Kidney epithelial cell (primary cell): ENCODE measurements at places on chromosomes 12 and 14.

DNA sequence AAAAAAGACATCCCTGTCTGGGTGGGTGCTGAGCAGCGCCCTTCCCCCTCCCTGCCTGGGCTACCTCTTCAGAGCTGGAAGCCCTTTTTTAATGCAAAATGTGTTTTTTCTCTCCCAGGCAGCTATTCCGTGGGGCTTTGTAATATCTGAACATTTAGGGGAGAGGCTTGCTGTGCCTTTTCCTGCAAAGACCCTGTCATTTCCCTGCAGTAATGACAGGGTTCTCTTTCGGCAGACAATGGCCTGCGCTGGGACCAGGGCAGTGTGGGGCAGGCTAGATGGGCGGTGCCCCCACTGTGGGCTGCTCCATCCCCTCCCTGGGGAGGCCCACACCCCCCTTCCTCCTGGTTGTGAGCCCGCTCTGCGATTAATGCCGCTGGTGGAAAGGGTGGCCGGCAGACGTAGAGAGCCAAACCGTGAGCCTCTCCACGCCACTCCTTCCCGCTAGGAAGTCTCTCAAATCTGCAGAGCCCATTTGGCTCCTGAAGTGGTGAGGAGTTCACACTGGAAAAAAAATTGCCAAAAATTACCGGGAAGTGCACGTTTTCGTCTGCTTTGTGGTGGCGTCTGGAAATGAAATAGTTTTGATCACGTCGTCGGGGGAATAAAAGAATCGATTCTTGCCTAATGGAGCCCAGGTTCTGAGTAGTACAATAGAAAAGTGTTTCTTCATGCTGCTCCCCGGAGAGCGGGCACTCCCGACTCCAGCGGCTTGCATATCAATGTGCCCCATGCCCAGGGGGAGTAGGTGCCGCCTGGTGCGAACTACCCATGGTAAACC, 31.5 kb downstream of the KIF26A start:
- no peak for DNase-seq

GRCh38 chr14:35878272-35879150, 52.4 kb downstream of the BRMS1L start:
- DNase-seq = peak; percentile 58

DNA sequence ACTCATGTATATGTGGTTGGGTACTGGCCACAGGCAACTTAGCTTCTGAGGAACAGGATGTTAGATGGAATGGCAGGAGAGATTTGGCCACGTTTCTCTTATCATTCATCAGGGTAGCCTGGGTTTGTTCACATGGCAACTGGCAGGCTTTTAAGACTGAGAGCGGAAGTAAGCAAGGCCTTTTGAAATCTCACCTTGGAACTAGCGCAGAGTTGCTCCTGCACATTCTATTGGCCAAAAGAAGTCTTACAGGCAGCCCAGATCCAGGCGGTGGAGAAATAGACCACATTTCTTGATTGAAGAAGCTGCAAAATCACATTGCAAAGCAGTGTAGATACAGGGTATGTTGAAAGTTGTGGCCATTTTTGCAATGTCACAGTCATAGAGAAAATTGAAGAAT, 3.7 kb downstream of the CLEC4A start:
- no peak for DNase-seq

DNA sequence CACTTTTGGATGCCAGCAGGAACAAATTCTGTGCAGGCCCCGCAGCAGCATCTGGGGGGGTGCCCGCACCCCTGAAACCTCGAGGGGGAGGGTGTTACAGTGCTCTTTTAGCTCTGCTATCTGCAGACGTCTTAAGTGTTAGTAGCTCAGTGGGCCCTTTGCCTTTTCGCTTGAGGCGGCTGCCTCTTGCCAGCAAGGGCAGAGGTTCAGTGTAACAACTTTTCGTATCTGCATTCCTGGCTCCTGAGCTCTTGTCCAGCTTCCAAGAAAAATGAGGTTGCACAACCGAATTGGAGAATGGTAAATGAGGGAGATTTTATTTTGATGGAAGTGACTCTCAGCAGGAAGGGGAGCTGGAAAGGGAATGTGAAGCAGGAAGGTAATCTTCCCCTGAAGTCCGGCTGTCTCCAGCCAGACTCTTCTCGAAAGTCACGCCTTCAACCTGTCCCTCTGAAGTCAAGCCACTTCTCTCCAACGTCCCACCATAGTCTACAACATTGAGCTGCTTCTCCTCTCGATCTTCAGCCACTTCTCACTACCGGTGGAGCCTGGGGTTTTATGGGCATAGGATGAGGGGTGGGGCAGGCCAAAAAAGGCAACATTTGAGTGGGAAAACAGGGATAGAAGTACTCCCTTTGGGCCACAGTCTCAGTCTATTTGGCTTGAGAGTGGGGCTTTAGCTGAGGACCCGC, 17.8 kb downstream of the TAS2R50 start:
- no peak for DNase-seq

DNA sequence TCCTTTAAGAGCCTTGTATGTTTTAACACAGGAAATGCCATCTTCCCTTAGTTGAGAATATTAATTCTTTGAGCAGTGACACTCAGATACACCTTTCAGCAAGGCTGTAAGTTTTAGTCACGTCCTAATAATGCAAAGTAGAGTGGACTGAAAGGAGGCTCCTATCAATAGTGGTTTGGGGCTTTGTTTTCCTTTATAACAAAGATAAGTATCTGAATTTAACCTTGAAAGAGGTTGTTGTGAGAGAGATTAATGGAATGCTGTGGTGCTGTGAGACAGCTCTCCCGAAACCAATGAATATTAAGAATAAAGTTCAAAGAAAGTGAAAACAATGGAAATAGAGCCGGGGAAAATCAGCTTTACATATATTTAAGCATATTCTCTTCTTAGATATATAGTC, 259.6 kb downstream of the ERC1 start:
- DNase-seq = no peak

- DNase-seq = no peak
Observed at GRCh38 chr14:30317729-30318128, 241.2 kb upstream of the G2E3 start.

DNA sequence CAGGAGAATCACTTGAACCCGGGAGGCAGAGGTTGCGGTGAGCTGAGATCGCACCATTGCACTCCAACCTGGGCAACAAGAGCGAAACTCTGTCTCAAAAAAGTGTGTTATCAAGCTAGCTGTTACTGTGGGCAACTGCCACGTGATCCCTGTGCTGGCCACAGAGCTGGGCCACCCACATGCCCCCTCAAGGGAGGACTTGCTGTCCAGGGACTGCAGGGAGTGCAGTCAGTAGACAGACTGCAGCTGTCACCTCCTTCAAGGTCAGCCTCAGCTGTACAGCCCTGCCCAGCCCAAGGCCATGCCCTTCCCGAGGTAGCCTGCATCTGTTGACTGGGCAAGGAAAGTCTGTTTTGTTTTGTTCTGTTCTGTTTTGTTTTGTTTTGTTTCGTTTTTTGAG, 46.6 kb upstream of the BICDL1 start:
- DNase-seq = no peak

DNA sequence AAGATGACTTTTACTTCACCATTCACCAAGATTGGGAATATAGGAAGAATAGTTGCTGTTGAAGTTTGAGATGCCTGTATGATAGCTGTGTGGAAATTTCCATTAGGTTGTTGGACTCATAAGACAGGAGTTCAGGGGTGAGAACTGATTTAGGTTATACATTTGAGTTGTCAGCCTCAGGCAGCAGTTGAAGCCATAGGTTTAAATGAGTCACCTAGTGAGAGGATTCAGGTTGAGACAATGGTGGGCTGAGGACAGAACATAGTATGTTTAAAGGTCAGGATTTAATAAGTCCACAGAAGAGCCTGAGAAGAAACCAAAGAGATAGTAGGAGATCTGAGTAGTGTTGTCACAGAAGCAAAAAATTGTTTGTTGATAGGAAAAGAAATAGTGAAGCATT, 63.6 kb upstream of the MON2 start:
- no peak for DNase-seq

- DNase-seq = no peak
Observed at GRCh38 chr12:124007826-124008570, 35.0 kb downstream of the ZNF664 start.

- no peak for DNase-seq
Observed at GRCh38 chr12:58764100-58764953, 156.0 kb downstream of the LRIG3 start.

GRCh38 chr14:57485635-57486034, 8.0 kb downstream of the CCDC198 start:
- DNase-seq = no peak

DNA sequence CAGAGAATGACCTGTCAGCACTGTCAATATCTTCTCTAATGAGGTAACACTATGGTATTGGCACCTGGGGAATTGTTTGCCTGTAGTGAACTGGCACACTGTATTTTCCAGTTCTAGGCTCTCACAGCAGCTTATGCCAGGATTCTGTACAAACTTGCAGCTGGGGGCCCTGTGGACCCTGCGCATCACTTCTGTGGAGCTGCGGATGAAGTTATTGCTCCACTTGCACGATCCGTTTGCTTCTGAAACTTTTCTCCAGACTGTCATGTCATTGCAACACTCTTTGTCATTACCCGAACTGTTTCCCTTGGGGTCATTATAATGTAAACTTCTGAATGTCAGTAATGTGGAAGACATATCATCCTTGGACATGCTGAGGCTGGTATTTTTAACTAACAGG, 3.9 kb downstream of the RNASE11 start:
- no peak for DNase-seq

DNA sequence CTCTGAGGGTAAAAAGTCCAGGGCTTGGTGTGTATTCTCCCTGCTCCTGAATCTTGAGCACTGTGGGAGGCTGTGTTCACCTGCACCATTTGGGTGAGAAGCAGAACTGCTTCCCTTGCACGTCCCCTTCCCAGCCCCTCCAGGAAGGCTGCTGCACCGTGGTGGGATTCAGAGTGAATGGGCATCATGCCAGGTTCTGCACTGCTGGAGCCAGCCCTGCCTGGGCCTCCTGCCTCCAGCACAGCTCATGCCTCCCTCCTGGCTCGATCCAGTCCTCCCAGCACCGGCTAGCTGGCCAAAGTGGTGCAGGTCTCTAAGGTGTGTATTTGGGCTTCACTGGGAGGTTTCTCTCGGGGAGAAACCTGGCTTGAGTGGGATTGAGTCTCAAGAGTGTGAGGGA, 54.9 kb downstream of the ANKRD9 start:
- no peak for DNase-seq

DNA sequence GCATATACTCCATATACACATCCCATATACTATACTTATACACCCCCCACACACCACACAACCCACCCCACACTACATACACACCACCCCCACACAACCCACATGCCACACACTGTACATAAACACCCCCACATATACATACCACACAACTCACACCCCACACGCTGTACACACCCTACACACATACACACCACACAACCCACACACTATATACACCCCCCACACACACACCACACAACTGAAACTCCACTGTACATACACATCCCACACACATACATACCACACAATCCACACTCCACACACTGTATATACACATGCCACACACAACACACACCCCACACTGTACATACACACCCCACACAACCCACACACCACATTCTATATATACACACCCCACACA, 81.0 kb downstream of the NOC4L start:
- DNase-seq = no peak

DNA sequence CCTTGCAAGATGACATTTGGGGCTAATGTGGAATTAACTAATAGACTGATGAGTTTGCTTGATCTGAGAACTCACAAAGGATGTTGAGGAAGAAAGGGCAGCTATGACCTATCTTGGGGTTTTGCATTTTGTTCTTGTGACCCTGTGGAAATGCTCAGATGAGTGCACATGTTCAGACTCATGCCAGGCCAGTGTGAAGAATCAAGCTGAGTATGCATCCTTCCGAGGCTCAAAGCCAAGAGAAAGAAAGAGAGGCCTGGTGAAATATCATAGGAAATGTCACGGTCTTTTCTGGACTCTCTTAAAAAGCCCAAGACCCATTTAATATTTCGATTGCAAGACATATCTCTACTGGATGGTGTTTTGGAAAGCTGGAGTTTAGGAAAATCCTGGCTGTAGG, 96.3 kb downstream of the CACNA1C start:
- DNase-seq = no peak

- DNase-seq = no peak
Observed at GRCh38 chr12:19230299-19230866, 100.8 kb downstream of the PLEKHA5 start.

DNA sequence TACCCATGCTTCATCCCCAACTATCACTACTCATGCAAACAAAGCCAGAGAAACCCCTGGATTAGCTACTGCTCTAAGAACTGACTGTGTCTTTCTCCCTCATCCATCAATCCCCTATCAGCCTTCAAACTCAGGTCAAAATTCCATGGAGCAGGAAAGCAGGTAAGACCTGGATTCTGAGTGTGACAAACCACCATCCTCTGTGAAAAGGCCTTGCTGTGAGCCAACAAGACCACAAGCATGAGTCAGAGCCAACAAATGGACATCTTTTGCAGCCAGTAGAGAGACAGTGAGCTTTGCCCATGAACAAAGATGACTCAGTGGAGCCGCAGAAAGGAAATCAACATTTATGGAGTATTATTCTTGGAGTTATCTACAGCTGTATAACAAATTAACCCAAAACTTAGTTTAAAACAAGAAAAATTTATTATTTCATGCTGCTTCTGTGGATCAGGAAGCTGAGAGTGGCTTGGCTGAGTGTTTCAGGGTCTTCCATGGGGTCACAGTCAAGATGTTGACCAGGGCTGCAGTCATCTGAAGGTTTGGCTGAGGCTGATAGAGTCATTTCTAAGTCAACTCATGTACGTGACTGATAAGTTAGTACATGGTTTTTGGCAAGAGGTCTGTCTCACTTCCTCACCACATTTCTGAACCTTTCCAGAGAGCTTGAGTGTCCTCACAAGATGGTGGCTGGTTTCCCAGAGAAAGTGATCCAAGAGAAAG, 61.1 kb downstream of the PITPNM2 start:
- DNase-seq = peak; percentile 97

DNA sequence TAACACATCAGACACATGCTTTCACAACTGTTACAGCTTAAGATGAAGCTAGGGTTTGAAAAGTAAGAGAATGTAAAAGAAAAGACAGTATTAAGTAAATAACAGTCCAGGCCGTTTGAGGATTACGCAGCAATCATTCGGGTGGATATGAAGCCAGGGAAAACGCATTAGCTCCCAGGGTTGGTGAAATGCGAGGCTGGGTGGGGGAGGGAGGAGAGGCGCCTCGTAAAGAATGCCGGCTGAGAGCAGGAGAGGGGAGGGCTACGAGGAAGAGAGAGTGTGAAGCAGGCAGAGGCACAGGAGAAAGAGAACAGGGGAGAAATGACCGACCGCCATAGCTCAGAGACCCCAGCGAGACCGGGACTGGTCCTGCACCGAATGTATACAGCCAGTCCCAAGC, 73.0 kb downstream of the IQSEC3 start:
- DNase-seq = no peak

DNA sequence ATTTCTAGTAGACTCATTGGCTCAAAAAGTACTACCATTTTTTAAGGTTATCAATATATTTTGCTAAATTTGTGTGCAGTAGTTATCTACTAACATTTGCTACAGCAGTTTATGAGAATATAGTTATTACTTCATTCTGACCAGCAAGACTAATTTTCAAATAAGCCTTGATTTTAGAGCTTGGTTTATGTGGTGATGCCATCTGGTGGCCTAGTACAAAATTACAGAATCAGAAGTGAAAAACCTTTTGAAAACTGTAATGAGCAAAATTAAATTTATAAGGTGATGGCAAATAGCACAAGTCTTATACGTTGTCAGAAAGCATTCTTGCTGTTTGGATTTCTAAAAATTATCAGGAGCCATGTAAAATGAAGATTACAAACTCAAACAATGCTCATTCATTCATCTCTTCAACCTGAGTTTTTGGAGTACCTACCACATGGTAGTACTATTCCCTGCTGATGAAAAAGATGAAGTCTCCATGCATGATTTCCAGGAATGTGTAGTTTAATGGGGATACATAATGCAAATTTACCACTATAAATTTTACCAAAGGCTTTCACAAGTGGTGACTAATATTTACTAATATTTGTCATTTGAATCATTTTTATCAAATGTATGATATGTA, 51.0 kb downstream of the MAGOHB start:
- no peak for DNase-seq
